ENCODE measurements at places on chromosomes 2 and 18. TPM values are rescaled to one million over a fixed set of nuclear protein-coding genes. Genes with fewer than 3 reads are reported as not detected.

- H3K4me1 ChIP-seq, result peaks cover 5% of the 10 kb centered on the region
- no peak overlapping the region for H3K4me3 ChIP-seq
- H3K36me3 ChIP-seq, result no peaks in the 10 kb centered on the region
Observed at GRCh38 chr18:74528913-74529312, 5.4 kb upstream of the CNDP1 start.

- no peaks in the 10 kb centered on the region for H3K4me1 ChIP-seq
- no peak for DNase-seq
- H3K4me3 ChIP-seq, result no peak overlapping the region
- no peaks in the 10 kb centered on the region for H3K36me3 ChIP-seq
Observed at GRCh38 chr2:214139630-214140284, 271.1 kb upstream of the VWC2L start.

GRCh38 chr2:109157563-109158105, 28.6 kb downstream of the SH3RF3 start:
- H3K27ac ChIP-seq, result no peak overlapping the region
- no peaks in the 10 kb centered on the region for H3K36me3 ChIP-seq
- peaks cover 16% of the 10 kb centered on the region for H3K4me1 ChIP-seq
- no peaks in the 10 kb centered on the region for H3K27me3 ChIP-seq

- H3K4me3 ChIP-seq, result no peak overlapping the region
- DNase-seq, result no peak
- no peaks in the 10 kb centered on the region for H3K4me1 ChIP-seq
- no peak overlapping the region for H3K27ac ChIP-seq
Observed at GRCh38 chr18:54444319-54444914, 86.7 kb downstream of the C18orf54 start.

DNA sequence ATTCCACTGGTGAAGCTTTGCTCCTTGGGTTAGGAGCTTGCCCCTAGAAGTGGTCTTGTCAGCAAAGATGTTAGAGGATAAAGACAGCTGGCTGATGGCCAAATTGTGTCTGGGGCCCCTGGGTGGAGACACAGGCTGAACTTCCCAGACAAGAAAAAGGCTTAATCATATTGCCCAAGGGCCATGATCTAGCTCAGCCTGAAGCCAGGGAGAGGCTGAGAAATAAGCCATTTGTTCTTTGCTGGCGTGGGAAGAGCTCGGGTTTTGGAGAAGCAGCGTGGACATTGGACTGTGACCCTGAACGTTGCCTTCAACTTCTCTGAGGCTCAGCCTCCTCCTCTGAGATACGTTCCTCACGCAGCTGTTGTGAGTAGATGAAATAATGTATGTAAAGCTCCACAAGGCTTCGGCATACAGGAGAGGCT, 153.0 kb downstream of the ZFP36L2 start:
- H3K4me1 ChIP-seq, result peaks cover 55% of the 10 kb centered on the region
- peak overlapping the region; percentile 80 for H3K27ac ChIP-seq
- H3K36me3 ChIP-seq, result no peaks in the 10 kb centered on the region
- no peak for DNase-seq
- no peaks in the 10 kb centered on the region for H3K27me3 ChIP-seq

- H3K27me3 ChIP-seq, result no peaks in the 10 kb centered on the region
- no peak overlapping the region for H3K4me3 ChIP-seq
- H3K27ac ChIP-seq, result no peak overlapping the region
- H3K36me3 ChIP-seq, result no peaks in the 10 kb centered on the region
Observed at GRCh38 chr2:195575016-195575415, 82.0 kb upstream of the SLC39A10 start.

GRCh38 chr18:80004600-80005342, 16.4 kb upstream of the TXNL4A start:
- no peak overlapping the region for H3K4me3 ChIP-seq
- no peak overlapping the region for H3K27ac ChIP-seq
- no peak for DNase-seq
- no peaks in the 10 kb centered on the region for H3K36me3 ChIP-seq
- no peaks in the 10 kb centered on the region for H3K27me3 ChIP-seq
- no peaks in the 10 kb centered on the region for H3K4me1 ChIP-seq

- no peak overlapping the region for H3K27ac ChIP-seq
- no peak overlapping the region for H3K4me3 ChIP-seq
- H3K36me3 ChIP-seq, result no peaks in the 10 kb centered on the region
- no peak for DNase-seq
Observed at GRCh38 chr18:52341103-52341432, 1.1 kb downstream of the DCC start.

DNA sequence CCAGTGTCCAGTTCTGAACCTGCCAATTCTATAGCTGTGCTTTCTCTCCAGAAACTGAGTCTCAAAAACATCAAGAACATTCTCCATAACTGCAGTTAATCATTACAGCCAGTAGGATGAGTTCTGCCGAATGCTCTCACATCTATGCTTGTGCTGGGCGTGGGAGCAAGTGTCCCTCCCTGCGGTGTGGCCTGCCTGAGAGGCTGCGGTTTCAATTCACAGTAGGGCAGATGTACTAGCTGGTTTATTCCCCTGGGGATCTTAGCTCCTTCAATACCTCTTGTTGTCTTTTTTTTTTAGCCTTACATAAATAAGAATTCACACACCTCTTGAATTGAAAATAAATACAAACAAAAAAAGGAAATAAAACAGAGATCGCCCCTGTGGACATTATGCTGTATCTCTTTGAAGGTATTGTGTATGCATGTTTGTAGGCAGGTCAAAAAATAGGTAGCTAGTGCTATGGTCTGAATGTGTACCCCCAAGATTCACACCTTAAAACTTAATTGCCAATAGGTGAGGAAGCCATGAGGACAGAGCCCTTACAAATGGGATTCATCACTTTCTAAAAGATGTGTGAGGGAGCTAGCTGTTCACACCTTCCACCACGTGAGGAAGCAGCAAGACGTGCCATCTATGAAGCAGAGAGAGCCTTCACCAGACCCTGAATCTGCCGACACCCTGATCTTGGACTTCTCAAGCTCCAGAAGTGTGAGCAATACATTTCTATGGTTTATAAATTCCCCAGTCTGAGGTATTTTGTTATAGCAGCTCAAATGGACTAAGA, 74.3 kb downstream of the BCL2L11 start:
- H3K36me3 ChIP-seq, result no peaks in the 10 kb centered on the region
- H3K27me3 ChIP-seq, result no peaks in the 10 kb centered on the region

DNA sequence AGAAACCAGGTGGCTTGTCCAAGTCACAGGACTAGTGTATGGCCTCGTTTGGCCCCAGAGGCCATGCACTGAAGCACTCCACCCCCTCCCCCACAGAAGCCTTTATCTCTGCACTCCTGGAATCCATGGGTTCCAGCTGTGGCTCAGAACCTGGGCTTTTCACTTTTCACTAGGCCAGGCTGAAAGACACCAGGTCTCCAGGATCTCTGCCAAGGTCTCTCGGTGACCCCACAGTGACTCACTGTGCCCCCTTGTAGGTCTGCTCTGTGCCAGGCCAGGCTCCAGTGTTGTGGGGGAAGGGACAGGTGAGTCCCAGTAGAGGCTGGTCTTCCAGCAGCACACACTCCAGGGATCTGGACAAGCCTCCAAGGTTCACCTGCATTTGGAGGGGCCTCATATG, 31.0 kb upstream of the GLI2 start:
- no peak overlapping the region for H3K27ac ChIP-seq
- no peaks in the 10 kb centered on the region for H3K36me3 ChIP-seq
- no peak overlapping the region for H3K4me3 ChIP-seq

GRCh38 chr2:152330235-152330866, 4.6 kb upstream of the FMNL2 start:
- no peak for DNase-seq
- H3K27ac ChIP-seq, result no peak overlapping the region
- H3K27me3 ChIP-seq, result no peaks in the 10 kb centered on the region
- no peak overlapping the region for H3K4me3 ChIP-seq

DNA sequence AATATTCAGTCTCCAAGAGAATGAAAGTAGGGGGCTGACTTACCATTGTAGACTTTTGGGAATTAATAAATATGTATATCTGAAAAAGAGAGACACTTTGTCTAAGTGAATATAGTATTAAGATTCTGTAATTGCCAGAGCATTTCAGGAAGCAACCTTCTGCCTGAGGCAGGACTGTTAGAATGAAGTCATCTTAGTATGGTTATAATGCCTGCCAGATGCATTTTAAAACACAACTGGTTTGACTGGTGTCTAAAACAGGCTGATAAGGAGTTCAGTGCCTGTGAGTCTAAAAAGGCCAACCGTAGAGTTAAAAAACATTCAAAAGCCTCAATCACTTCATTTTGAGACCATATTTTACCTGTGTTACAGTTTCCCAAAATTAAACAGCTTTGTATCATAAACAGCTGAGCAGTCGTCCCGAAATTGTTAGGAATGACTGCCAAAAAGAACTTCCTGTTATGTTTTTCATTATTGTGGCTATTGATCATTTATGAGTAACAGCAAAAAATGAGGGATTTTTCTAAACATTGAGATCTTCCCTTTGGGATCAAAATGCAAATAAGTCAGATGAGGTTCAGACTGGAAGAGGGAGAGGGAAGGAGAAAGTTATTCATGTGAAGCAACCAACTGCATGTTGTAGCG, 443.9 kb downstream of the PID1 start:
- H3K27me3 ChIP-seq, result peaks cover 2% of the 10 kb centered on the region
- H3K27ac ChIP-seq, result no peak overlapping the region
- no peaks in the 10 kb centered on the region for H3K4me1 ChIP-seq
- H3K36me3 ChIP-seq, result no peaks in the 10 kb centered on the region
- no peak for DNase-seq

DNA sequence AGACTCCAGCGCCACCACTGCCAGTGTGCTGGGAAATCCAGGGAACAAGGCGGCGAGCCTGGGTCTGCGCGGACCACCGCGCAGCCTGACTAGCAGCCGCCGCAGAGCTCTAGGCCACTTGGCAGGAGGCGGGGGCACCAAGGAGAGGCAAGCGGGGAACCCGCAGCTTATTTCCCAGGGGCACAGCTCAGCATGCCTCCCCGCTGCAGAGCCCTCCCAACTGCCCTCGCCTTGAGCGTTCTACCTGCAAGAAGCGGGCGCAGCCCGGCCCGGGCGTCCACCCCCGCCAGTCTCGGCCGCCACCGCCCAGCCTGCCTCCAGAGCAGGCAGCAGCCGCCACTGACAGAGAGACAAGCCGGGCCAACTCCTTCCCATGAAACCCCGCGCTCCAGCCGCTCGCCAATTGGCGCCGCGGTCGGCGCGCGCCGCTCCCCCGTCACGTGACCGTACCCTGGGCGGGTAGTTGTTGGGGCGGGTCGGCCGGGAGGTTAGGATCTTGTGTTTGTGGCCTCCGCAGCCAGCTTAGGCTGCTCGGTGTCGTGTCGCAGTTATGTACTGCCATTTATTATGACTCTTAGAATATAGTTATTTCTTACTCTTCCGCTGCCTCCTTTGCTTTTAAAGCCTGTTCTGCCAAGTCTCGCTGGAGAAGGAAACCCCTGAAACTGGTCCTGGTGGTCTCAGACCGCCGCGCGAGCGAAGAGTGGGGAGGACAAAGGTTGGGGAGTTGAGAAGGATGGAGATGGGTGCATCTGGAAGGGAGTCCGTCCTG, at the start of gene LNPK:
Gene LNPK, minus strand, starts transcription at position 352 of the 772 bp plus-strand sequence. CDS start 6,683 bp downstream, outside the sequence.
- peaks cover 42% of the 10 kb centered on the region for H3K4me1 ChIP-seq
- H3K36me3 ChIP-seq, result no peaks in the 10 kb centered on the region

DNA sequence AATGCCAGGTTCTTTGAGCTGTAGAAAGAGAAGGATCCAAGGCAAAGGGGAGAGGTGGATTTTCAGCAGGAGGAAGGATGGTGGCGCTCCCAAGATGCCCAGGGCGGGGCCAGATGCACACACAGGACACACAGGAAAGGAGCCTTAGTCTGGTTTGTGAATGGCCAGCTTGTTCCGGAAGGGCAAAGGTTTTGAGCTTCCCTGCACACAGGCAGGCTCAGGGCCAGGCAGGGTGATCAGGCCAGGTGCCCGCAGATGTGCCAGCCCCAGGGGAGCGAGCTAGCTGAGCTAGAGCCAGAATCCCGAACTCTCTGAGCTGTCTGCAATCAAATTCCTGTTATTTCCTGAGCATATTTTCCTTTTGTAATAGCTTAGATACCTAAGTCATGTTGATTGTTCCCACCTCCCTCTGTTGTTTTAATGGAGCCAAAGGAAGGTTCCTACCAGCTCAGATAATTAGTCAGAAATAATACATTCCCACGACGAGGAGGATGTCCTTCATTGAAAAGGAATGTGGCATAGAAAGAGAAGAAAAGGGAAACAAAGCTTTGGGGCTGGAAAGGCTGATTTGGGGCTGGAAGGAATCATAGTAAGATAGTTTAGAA, 13.7 kb upstream of the OTOF start:
- no peaks in the 10 kb centered on the region for H3K36me3 ChIP-seq
- peaks cover 4% of the 10 kb centered on the region for H3K4me1 ChIP-seq
- H3K27me3 ChIP-seq, result no peaks in the 10 kb centered on the region
- no peak for DNase-seq
- no peak overlapping the region for H3K27ac ChIP-seq
- H3K4me3 ChIP-seq, result no peak overlapping the region

DNA sequence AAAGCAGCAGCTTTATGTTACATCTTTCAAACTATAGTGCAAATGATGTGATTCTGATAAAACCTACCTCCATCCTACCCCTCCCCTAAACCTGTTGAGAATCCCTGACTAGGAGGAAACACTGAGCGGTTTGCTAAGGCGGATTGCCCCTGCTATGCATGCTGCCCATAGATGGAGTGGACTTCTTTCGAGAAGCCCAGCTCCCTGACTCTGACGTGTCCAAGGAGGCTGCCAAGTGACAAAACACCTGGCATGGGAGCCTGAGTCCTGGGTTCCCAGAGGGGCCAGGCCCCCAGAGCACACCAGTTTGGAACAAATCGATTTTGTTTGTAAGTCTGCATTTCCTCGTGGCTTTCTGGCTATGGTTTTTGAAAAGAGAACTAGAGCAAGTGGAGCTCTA, 1.4 kb upstream of the UXS1 start:
- DNase-seq, result no peak
- peak overlapping the region; percentile 96 for H3K4me3 ChIP-seq
- H3K36me3 ChIP-seq, result no peaks in the 10 kb centered on the region
- H3K4me1 ChIP-seq, result peaks cover 13% of the 10 kb centered on the region
- H3K27ac ChIP-seq, result no peak overlapping the region
- H3K27me3 ChIP-seq, result no peaks in the 10 kb centered on the region

DNA sequence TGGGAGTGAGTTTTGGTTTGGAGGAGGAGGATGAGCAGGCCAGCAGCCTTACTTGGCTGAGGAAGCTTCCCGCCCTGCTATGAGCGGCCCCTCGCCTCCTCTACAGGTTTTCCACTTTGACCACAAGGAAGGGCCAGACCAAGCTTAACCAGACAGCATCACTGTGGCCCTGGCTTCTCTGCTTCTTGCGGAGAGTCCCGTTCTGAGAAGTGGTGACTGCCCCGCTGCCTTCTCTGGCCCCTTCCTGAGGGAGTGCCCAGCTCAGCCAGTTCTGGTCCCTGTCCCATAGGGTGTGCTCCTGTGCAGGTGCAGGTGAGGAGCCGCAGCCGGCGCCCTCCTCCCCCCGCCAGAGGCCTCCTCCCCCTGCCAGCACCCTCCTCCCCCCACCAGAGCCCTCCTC, 101.0 kb downstream of the FAM210A start:
- H3K36me3 ChIP-seq, result no peaks in the 10 kb centered on the region
- no peak for DNase-seq
- H3K4me3 ChIP-seq, result no peak overlapping the region
- no peaks in the 10 kb centered on the region for H3K27me3 ChIP-seq
- H3K4me1 ChIP-seq, result no peaks in the 10 kb centered on the region

GRCh38 chr18:79445696-79446561, 50.2 kb downstream of the NFATC1 start:
- no peak for DNase-seq
- no peaks in the 10 kb centered on the region for H3K27me3 ChIP-seq
- H3K36me3 ChIP-seq, result no peaks in the 10 kb centered on the region
- H3K4me3 ChIP-seq, result no peak overlapping the region

Gene NT5C1B
- not detected for total RNA-seq

Gene MAP3K19
- total RNA-seq, result not detected

Gene EVX2
- not detected for total RNA-seq

Gene MTHFD2
- total RNA-seq, result 68.4 TPM

Gene MC5R
- total RNA-seq, result not detected
